ENCODE measurements at places on chromosomes 6 and 20. TPM values are rescaled to one million over a fixed set of nuclear protein-coding genes. Genes with fewer than 3 reads are reported as not detected.

DNA sequence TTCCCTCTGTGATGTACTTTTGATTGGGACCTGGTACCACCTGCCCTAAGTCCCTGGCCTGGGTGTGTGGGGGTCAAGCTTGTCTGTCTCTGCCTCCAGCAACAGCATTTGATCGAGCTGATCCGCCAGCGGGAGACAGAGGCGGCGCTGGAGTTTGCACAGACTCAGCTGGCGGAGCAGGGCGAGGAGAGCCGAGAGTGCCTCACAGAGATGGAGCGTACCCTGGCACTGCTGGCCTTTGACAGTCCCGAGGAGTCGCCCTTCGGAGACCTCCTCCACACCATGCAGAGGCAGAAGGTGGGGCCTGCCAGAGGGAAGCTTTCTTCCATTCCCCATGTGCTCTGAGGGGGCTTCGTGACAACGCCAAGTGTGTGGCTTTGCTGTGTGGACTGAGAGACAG, 5.4 kb downstream of the GID8 start:
- DNase-seq = no peak

Gene JAG1
- total RNA-seq = 31.9 TPM

Gene MEI4
- not detected for total RNA-seq

Gene COX7A2
- total RNA-seq = 600 TPM

GRCh38 chr6:89975991-89976693, 81.9 kb downstream of the GJA10 start:
- DNase-seq = no peak
